ENCODE measurements at places on chromosomes 16 and 17. TPM values are rescaled to one million over a fixed set of nuclear protein-coding genes. Genes with fewer than 3 reads are reported as not detected.

- no peaks in the 10 kb centered on the region for H3K4me1 ChIP-seq
- no peak for DNase-seq
Observed at GRCh38 chr16:9366048-9366969, 274.9 kb downstream of the HAPSTR1 start.

DNA sequence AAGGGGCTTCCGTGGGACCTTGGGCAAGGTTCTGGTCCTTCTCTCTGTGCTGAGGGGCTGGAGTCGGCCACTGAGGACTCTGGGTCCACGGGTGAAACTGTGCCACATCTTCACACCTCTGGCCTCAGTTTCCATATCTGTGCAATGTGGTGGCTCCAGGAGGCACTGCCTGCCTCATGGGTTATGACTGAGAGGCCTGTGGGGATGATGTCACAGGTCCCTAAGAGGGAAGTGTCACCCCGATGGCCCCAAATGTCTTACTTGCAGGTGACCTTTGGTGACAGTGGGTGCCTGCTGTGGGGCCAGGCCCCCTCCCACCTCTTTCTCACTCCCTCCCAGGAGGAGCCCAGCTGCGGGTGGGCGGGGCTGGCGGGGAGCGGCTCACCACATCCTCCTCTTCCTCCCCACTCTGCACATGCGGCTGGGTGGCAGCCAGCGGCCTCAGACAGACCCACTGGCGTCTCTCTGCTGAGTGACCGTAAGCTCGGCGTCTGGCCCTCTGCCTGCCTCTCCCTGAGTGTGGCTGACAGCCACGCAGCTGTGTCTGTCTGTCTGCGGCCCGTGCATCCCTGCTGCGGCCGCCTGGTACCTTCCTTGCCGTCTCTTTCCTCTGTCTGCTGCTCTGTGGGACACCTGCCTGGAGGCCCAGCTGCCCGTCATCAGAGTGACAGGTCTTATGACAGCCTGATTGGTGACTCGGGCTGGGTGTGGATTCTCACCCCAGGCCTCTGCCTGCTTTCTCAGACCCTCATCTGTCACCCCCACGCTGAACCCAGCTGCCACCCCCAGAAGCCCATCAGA lies at the start of gene IL21R:
Gene IL21R, plus strand, starts transcription at position 407 of the 801 bp plus-strand sequence. CDS start 27,898 bp downstream, outside the sequence.
- peaks cover 7% of the 10 kb centered on the region for H3K4me1 ChIP-seq
- no peak within 1 kb of the TSS for H3K27ac ChIP-seq
- no peaks in the 10 kb centered on the region for H3K36me3 ChIP-seq
- no peak within 1 kb of the TSS for H3K4me3 ChIP-seq
- no peaks in the 10 kb centered on the region for H3K27me3 ChIP-seq

- H3K4me1 ChIP-seq: no peaks in the 10 kb centered on the region
Observed at GRCh38 chr16:86239381-86239780, 270.9 kb upstream of the FOXF1 start.

GRCh38 chr16:25748092-25748654 lies 56.4 kb downstream of the HS3ST4 start:
- peaks cover 32% of the 10 kb centered on the region for H3K4me1 ChIP-seq
- DNase-seq: no peak
- no peaks in the 10 kb centered on the region for H3K36me3 ChIP-seq
- H3K4me3 ChIP-seq: no peak overlapping the region
- H3K27ac ChIP-seq: no peak overlapping the region
- no peaks in the 10 kb centered on the region for H3K27me3 ChIP-seq

Gene MYADML2
- not detected for total RNA-seq

Gene KRTAP2-2
- total RNA-seq: not detected

Gene MYH2
- total RNA-seq: 1.9 TPM
